ENCODE measurements at places on chromosomes 11 and 22.

DNA sequence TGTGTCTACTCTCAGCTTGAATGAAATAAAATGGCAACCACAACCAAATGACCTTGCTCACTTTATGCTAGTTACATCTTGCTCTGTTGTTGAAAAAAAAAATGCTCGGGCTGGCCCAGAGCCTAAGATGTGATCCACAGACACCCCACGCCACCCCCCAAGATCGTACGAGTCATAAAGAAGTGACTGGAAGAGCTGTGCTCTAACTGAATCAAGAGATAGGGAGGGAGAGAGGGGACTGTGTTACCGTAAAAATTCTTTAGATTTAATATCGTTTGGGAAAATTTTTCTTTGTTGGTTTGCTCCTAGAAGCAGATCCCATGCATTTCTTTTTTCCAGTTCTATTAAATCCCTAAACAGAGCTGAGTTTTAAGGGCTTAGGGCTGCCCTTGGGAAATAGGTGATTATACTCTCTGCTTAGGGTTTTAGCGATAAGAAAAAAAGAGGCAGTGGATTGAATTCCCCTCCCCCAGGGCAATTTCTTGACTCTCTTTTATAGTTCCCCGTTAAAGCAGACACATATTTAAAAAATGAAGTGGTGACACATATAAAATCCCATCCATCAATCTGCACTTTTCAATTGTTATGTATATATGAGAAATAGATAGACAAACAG is 14.5 kb downstream of the MAML2 start:
- no peak for DNase-seq

DNA sequence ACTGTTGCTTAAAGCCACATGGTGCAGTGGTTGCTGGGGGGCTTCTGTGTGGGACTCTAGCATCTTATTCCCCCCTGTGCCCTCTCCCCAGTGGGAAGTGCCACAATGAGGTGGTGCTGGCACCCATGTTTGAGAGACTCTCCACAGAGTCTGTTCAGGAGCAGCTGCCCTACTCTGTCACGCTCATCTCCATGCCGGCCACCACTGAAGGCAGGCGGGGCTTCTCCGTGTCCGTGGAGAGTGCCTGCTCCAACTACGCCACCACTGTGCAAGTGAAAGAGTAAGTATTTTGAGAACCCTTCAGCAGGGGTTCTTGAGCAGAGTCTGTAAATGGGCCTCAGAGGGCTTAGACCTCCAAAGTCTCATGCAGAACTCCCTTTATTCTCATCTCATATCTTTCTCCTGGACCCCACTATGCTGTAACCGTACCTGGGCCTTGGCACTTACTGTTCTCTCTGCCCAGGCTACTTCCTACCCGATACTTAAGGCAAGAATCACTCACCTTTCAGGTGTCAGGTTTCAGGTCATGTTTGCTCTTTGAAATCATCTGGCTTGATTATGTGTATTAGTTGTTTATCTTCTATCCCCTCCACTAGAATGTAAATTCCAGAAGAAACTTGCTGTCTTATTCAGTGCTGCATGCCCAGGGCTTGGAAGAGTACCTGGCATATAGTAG is 32.4 kb downstream of the PIK3IP1 start:
- no peak for DNase-seq

DNA sequence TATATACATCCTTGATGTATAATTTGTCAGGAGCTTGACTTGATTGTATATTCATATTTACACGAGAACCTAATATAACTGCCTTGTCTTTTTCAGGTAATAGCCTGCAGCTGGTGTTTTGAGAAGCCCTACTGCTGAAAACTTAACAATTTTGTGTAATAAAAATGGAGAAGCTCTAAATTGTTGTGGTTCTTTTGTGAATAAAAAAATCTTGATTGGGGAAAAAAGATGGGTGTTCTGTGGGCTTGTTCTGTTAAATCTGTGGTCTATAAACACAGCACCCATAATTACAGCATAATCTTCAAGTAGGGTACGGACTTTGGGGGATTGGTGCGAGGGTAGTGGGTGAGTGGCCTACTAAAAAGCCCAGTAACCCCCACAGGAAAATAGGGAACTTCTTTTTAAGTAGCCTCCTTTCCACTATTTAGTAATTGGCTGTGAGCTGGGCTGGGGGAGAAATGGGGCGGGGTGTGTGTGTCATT is 7.5 kb downstream of the MALAT1 start:
- no peak for DNase-seq

DNA sequence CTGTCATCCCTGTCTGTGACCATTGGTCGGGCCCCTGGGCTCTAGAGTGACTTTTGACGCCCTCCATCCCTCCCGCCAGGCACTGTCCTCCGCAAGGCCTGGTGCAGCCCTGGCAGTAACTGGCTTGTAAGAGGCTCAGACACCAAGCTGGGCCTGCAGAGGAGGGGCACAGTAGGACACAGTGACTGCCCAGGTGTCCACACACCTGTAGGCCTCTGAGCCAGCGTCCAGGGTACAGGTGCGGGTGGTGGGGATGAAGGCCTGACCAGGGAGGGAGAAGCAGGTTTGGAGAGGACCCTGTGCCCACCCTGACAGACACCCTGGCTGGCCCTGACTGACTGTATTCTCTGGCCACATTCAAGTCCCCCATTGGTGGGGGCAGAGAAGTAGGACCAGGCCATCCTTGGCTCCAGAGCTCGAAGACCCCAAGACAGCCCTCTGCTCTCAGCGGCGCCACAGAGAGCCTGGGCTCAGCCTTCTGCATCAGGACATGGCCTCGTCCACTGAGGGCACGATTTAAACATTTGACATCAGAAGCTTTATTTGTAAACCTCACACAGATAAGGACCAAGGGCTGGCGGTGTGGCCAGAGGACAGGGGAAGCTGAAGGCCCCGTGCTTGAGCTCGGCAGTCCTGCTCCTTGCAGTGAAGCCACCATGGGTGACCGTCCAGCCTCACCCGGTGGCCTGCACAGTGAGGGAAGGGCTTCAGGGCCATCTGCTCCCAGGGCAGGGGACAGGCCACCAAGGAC is 31.4 kb downstream of the PPIL2 start:
- no peak for DNase-seq

DNA sequence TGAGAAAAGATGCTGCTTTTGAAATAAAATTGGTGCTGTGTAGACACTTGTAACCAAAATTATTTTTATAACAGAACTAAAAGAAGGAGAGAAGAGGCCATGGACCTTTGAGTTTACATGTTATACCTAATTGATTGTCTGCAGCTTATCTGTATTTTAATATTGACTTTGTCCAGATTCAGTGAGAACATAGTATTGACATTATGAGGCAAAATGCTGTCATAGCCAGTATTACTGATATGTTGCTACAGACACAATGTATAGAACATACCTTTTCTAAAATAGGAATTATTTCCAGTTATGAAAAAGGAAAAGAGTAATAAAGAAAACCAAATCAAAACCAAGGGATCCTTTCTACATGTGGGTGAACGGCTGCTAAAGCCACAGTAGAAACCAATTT is 11.5 kb upstream of the TECTA start:
- DNase-seq = no peak

Data from epithelial cell of prostate (primary cell).